ENCODE measurements at places on chromosomes 11 and 22.

- DNase-seq: peak; percentile 47
These were observed 5.8 kb downstream of the TSPAN4 start for GRCh38 chr11:848380-848931.

- peak; percentile 46 for DNase-seq
These were observed at the start of gene FUT4 for GRCh38 chr11:94543695-94544645. Gene FUT4, plus strand, starts transcription at chr11:94543921. Its CDS starts 213 bp downstream, at chr11:94544134.

- no peak for DNase-seq
These were observed 4.7 kb upstream of the KDM2A start for GRCh38 chr11:67114275-67114896.

GRCh38 chr11:77637345-77638165, at the start of gene CLNS1A:
Gene CLNS1A, minus strand, starts transcription at chr11:77637794. Its CDS starts 80 bp downstream, at chr11:77637714.
- DNase-seq: peak; percentile 61

DNA sequence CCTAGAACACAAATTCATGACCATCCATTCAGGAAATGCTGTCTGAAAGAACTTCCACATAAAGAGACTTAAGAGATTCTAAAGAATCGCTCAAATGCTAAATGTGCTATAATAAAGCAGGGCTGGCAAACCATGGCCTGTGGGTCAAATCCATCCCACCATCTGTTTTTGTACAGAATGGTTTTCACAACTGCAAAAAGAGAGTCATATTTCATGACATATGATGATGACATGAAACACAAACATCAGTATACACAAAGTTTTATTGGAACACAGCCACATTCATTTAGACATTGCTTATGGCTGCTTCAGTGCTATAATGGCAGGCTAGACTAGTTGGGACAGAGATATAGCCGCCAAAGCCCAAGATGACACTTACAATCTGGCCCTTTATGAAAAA, 85.1 kb downstream of the RRAS2 start:
- DNase-seq: no peak

GRCh38 chr22:17117890-17118289, 3.3 kb downstream of the TMEM121B start:
- DNase-seq: no peak
